ENCODE measurements at places on chromosomes 1 and 21.

GRCh38 chr1:206915030-206915735, 6.6 kb downstream of the FCMR start:
- DNase-seq: no peak
- peaks cover 97% of the 10 kb centered on the region for H3K4me1 ChIP-seq
- H3K27me3 ChIP-seq: no peaks in the 10 kb centered on the region
- H3K4me3 ChIP-seq: no peak overlapping the region
- no peak overlapping the region for H3K27ac ChIP-seq
- H3K36me3 ChIP-seq: peaks cover 87% of the 10 kb centered on the region

DNA sequence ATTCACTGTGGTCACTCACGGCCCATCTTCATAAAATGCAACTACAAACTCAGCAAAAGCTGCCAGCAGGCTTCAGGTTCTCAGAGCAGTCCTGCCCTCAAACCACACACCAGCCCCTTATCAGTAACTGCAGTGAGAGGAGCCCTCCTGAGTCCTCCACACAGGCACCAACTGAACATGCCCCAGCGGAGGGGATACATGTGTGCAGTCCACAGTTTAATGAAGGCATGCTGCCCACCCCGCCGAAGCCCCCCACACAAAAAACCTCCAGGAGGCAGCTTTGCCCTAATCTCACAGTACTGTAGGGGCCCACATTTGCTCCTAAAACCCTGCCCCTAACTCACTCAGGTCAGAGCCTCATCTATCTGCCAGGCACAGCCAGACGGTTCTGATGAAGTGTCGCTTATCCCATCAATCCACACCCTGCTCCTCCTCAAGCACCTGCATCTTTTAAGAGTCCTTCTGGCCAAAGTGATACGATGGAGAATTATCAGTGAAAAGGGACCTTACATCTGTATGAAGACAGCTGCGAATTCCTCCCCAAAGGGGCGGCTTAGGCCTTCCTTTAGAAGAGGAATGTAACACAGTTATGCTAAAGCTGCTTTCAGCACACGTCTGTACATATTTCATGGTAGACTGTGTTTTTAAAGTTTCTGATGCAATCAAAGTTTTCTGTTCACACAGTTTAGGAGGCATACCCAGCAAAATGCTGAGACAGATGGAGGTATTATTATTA, 3.5 kb downstream of the ABCB10 start:
- no peak overlapping the region for H3K4me3 ChIP-seq
- peaks cover 33% of the 10 kb centered on the region for H3K4me1 ChIP-seq
- no peak for DNase-seq
- no peak overlapping the region for H3K27ac ChIP-seq
- H3K27me3 ChIP-seq: no peaks in the 10 kb centered on the region
- H3K36me3 ChIP-seq: peaks cover 9% of the 10 kb centered on the region

GRCh38 chr1:114130846-114131525, 22.7 kb downstream of the SYT6 start:
- H3K4me1 ChIP-seq: no peaks in the 10 kb centered on the region
- DNase-seq: no peak
- H3K4me3 ChIP-seq: no peak overlapping the region
- H3K36me3 ChIP-seq: no peaks in the 10 kb centered on the region

- H3K4me3 ChIP-seq: no peak overlapping the region
- DNase-seq: no peak
- H3K27ac ChIP-seq: peak overlapping the region; percentile 5
- H3K4me1 ChIP-seq: no peaks in the 10 kb centered on the region
- H3K36me3 ChIP-seq: no peaks in the 10 kb centered on the region
Measured at GRCh38 chr1:184409011-184409410, 22.2 kb downstream of the C1orf21 start.

- no peak overlapping the region for H3K4me3 ChIP-seq
- no peaks in the 10 kb centered on the region for H3K4me1 ChIP-seq
- DNase-seq: no peak
- H3K27me3 ChIP-seq: no peaks in the 10 kb centered on the region
Measured at GRCh38 chr1:9760824-9761223, 62.9 kb downstream of the CLSTN1 start.

DNA sequence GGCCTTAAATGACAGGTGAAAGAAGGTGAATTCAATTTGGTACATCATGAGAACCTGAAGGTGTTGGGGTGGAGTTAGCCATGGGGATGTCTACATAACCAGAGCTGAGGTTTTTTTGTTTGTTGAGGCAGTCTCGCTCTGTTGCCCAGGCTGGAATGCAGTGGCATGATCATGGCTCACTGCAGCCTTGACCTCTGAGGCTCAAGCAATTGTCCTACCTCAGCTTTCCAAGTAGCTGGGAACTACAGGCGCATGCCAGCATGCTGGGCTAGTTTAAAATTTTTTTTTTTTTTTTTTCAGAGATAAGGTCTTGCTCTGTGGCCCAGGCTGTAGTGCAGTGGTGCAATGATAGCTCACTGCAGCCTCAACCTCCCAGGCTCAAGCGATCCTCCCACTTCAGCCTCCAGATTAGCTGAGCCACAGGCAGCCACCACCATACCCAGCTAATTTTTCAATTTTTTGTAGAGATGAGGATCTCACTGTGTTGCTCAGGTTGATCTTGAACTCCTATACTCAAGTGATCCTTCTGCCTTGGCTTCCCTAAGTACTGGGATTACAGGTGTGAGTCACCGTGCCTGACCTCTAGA, 1.9 kb upstream of the MPZ start:
- H3K4me1 ChIP-seq: peaks cover 36% of the 10 kb centered on the region
- H3K27ac ChIP-seq: no peak overlapping the region
- no peaks in the 10 kb centered on the region for H3K27me3 ChIP-seq
- H3K36me3 ChIP-seq: peaks cover 12% of the 10 kb centered on the region
- H3K4me3 ChIP-seq: no peak overlapping the region
- DNase-seq: no peak

GRCh38 chr1:182600745-182601415, 3.3 kb downstream of the RGS16 start:
- H3K27me3 ChIP-seq: no peaks in the 10 kb centered on the region
- H3K4me3 ChIP-seq: no peak overlapping the region
- peaks cover 9% of the 10 kb centered on the region for H3K36me3 ChIP-seq
- H3K27ac ChIP-seq: no peak overlapping the region

GRCh38 chr1:208542309-208542708, 298.1 kb upstream of the PLXNA2 start:
- no peaks in the 10 kb centered on the region for H3K4me1 ChIP-seq
- H3K36me3 ChIP-seq: no peaks in the 10 kb centered on the region
- H3K4me3 ChIP-seq: no peak overlapping the region
- H3K27ac ChIP-seq: no peak overlapping the region
- DNase-seq: no peak

DNA sequence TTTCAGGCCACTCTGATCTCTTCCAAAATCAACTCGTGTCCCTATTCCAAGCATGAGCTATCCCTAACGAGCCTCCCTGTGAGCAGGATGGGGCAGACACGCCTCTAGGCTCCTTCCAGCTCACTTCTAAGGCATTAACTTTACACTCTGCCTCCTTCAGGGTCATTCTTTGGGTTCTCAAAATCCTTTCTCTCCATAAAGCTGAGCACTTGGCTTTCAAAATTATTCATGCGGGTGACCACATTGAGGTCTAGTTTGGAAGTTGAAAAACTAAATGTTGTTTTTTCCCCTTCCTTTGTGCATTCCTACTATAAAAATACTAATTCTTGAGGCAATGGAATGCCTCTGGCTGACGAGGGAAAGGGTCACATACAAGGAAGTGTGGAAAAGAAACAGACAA, 33.5 kb upstream of the BMP8B start:
- no peak overlapping the region for H3K27ac ChIP-seq
- peaks cover 18% of the 10 kb centered on the region for H3K4me1 ChIP-seq
- DNase-seq: no peak
- H3K27me3 ChIP-seq: no peaks in the 10 kb centered on the region

GRCh38 chr21:16330082-16330907, 600.5 kb downstream of the USP25 start:
- no peak for DNase-seq
- H3K27me3 ChIP-seq: no peaks in the 10 kb centered on the region
- H3K4me1 ChIP-seq: no peaks in the 10 kb centered on the region
- H3K4me3 ChIP-seq: no peak overlapping the region
- H3K36me3 ChIP-seq: no peaks in the 10 kb centered on the region

DNA sequence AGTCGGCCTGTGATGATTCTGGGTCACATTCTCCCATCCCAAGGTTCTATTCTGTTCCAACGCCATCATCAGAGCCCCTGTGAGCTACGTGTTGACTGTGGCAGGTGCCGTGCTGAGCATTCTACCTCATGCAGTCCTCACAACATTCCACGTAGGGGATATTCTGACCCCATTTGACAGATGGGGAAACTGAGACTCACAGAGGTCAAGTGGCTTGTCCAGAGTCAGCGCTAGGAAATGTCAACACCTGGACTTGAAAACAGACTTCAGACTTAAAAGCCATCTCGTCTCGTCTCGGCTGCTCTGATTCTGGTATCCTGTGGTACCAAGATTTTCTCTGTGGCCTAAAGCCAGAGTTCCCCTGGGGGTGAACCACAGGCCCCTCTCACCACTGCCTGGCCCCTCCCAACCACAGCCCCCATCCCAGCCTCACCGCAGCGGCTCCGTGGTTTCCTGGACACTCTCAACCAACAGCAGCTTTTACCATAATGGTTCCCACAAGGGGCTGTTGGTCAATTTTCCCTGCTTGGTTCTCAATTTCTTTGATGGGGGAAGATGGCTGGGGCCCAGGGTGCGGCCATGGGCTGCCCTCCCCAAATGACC, 39.6 kb downstream of the SDC3 start:
- H3K27me3 ChIP-seq: peaks cover 29% of the 10 kb centered on the region
- H3K4me3 ChIP-seq: no peak overlapping the region
- peaks cover 4% of the 10 kb centered on the region for H3K4me1 ChIP-seq
- no peak for DNase-seq
- H3K36me3 ChIP-seq: no peaks in the 10 kb centered on the region

DNA sequence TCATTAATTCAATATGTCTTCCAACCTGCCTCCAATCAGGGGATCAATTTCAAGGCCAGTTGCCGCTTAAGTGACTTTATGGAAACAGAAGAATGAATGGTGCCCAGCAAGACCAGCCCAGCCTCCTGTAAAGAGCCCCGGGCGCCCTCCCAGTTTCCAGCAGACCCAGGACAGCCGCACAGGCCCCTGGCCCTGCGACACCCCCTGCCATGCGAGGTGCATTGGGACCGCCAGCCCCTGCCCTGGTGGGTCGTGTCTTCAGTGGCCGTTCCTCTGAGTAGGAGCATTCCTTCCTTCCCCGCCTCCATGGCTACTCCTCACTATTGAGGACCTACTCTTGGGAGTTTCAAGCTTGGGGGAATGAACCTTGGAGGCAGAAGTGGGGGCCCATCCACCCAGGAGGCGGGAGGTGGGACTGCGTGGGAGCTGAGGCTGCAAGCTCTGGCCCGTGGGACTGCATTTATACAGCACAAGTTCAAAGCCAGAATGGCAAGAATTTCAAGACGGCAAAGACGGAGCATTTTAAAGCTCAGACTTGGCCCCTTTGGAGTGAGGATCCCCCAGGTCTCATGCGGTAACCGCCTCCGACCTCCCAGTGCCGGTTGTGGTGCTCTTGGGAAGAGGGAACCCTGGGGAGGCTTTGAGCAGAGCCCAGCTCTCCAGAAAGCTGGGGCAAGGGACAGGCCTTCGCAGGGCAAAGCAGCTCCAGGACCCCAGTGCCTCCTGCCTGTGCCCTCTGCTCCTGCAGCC, 73.1 kb upstream of the ACTRT2 start:
- peaks cover 2% of the 10 kb centered on the region for H3K36me3 ChIP-seq
- no peak overlapping the region for H3K27ac ChIP-seq
- H3K4me3 ChIP-seq: no peak overlapping the region
- DNase-seq: no peak
- peaks cover 49% of the 10 kb centered on the region for H3K4me1 ChIP-seq

DNA sequence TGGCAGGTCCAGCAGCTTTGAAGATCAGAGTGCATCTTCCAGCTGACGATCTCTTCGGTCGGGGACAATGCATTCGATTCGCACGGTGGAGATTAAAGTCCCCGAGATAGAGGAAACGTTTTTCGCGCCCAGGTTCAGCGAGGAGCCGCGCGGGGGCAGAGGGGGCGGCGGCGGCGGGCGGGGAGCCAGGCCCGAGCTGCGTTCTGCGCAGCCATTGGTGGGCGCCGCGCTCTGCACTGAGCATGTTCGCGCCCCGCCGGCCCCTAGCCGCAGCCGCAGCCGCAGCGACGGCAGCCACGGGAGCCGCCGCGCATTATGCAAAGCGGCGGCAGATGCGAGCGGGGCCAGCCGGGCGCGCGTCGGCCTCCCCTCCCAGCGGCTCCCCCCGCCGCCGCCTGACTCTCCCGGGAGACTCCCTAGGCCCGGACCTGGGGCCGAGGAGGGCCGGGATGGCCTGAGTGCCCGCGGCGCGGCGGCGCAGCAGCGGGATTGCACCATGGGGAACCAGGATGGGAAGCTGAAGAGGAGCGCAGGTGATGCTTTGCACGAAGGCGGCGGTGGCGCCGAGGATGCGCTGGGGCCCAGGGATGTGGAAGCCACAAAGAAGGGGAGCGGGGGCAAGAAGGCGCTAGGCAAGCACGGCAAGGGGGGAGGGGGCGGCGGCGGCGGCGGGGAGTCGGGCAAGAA, at the start of gene FMN2:
Gene FMN2 (plus strand): TSS at position 270 of the 687 bp plus-strand sequence. CDS start 227 bp downstream, at position 497.
- no peaks in the 10 kb centered on the region for H3K36me3 ChIP-seq
- H3K27ac ChIP-seq: no peak within 1 kb of the TSS
- DNase-seq: no peak

GRCh38 chr21:26747216-26747615, 98.0 kb downstream of the ADAMTS1 start:
- no peak overlapping the region for H3K27ac ChIP-seq
- H3K4me3 ChIP-seq: no peak overlapping the region
- no peaks in the 10 kb centered on the region for H3K4me1 ChIP-seq
- H3K36me3 ChIP-seq: no peaks in the 10 kb centered on the region
- DNase-seq: no peak

DNA sequence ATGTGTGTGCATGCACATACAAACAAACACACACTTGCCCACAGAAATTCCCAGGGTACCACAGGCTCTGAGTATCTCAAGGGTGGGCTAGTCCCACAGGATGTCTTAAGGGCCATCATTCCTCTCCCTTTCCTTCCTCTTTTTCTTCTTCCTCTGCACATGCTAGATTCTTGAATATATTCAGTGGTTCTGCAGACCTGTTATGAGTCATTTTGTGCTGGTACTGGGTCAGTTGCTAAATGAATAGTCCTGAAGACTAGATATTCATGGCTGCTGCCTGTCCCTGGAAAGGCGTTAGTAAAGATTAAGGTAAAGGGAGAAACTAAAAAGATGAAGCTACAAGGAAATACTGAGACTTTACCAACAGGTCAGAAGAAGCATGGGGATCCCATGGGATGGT, 256.7 kb upstream of the KIAA0040 start:
- H3K4me3 ChIP-seq: no peak overlapping the region
- H3K36me3 ChIP-seq: no peaks in the 10 kb centered on the region
- no peak overlapping the region for H3K27ac ChIP-seq
- no peak for DNase-seq

- DNase-seq: no peak
- H3K4me1 ChIP-seq: peaks cover 1% of the 10 kb centered on the region
- H3K4me3 ChIP-seq: no peak overlapping the region
- H3K27me3 ChIP-seq: peaks cover 25% of the 10 kb centered on the region
- H3K36me3 ChIP-seq: no peaks in the 10 kb centered on the region
- H3K27ac ChIP-seq: no peak overlapping the region
Measured at GRCh38 chr1:157199421-157199755, 61.2 kb upstream of the ETV3 start.

Measured in activated B cell treated with CpG ODN at 0.5 μM for 24 hours (primary cell).